ENCODE measurements at places on chromosomes 7 and 10.

DNA sequence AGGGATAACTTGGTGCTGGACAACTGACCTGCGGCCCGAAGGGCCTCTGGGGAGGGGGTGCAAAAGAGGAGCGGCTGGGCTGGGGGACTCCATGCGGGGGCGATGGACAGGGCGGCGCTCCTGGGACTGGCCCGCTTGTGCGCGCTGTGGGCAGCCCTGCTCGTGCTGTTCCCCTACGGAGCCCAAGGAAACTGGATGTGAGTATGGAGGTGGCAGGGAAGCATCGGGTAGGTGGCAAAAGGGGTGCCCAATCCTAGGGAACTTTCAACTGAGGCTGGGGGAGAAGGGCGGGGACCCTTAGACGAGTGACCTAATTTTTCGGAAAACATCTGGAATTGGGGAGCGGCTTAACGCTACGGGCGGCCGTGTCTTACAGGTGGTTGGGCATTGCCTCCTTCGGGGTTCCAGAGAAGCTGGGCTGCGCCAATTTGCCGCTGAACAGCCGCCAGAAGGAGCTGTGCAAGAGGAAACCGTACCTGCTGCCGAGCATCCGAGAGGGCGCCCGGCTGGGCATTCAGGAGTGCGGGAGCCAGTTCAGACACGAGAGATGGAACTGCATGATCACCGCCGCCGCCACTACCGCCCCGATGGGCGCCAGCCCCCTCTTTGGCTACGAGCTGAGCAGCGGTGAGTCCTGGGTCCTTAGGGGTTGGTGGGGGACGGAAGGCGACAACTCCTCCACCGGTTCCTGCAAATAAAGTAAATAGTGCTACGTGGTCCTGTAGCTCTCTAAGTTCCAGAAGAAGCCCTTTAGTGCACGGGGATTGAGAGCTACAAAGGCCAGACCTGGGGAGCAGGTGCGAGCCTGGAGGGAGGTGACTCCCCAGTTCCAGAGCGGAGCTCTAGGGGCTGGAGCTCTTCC, 622 bp downstream of the WNT16 start:
- DNase-seq: peak; percentile 70

- no peak for DNase-seq
Observed at GRCh38 chr7:2948749-2949148, 94.9 kb downstream of the CARD11 start.

GRCh38 chr10:132446661-132447445, 49.9 kb downstream of the PWWP2B start:
- no peak for DNase-seq

DNA sequence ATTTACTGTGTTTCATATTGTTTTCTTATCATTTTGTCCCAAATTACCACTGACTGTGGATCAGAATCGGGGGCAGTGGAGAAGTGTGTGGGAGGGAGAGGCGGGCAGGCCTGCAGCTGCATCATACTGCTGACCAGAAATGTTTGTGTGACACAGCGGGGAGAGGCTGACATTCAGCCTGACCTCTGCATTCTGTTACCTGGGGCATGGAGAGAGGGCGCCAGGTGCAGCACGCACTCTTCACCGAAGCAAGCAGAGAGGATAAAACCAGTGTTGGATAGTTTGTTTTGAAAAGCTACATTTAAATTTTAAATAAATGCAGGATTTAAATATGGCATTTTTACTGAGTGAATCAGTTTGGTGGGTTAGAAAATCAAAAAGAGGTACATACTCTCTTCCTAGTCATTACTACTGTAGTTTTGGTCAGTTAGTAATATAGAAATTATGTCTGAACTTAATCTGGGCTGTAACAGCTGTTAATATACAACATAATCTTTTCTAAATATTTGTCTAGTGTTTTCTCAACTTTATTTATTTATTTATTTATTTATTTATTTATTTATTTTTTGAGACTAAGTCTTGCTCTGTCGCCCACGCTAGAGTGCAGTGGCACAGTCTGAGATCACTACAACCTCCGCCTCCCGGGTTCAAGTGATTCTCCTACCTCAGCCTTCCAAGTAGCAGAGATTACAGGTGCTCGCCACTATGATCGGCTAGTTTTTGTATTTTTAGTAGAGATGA, 8.8 kb upstream of the STMP1 start:
- DNase-seq: no peak

DNA sequence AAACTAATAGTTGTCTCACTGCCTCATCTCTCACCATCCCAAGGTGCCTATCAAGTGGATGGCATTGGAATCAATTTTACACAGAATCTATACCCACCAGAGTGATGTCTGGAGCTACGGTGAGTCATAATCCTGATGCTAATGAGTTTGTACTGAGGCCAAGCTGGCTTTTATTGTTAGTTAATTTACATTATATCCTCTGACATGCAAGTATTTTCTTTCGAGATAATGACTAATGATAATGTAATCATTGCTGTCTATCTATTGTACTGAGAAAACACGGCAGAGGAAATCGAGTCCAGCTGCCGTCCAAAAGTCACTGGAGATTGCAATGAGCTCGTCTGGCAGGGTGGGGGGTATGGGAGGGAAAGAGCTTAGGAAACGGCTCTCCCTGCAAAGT, 172.4 kb upstream of the LANCL2 start:
- DNase-seq: no peak

All from NCI-H1105 (cell line).